Activated CD8-positive, alpha-beta T cell treated with anti-CD3 and anti-CD28 coated beads for 36 hours (primary cell): ENCODE measurements at places on chromosomes 13 and 19.
A peak's percentile ranks its signal among the peaks of the same experiment; 100 is the strongest.

DNA sequence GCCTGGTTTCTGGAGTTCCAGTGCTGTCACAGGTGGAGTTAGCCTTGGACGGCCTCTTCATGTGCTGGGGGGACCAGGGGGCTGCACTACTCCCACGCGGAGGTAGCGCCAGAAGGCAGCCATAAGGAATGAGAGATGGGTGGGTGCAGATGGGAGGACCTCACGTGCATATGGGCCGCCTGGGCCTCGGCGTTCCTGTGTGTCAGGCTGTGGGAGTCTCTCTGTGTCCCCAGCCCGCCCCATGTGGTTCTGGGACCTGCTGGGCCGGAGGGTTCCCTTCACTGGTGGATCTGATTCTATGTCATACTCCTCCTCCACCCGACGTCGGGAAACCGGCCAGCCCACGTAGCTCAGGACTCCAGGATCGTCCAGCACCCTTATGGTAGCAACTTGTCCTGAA is 149.0 kb upstream of the SOX1 start:
- no peak for DNase-seq

- no peak for DNase-seq
Observed at GRCh38 chr19:589693-590395, at the start of gene HCN2. TSS of gene HCN2 (plus strand) at chr19:589881. CDS start at chr19:589946, 65 bp downstream.

DNA sequence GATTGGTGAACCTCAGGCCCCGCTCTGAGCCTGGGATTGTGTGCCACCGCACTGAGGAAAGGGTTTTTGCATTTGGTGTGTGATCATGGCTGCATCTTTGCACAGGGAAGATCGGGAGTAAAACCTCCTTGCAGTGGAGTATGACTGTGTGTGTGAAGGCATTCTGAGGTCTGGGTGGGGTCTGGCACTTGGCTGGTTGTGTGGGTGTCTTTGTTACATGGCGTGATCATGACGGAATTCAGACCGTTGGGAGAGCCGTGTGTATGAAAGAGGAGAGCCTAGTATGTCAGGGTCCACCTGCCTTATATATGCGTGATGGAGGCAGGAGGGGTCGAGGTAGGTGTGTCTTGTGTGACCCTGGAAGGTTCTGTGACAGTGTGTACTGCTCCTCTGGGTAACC is 740 bp upstream of the BEST2 start:
- DNase-seq = no peak

DNA sequence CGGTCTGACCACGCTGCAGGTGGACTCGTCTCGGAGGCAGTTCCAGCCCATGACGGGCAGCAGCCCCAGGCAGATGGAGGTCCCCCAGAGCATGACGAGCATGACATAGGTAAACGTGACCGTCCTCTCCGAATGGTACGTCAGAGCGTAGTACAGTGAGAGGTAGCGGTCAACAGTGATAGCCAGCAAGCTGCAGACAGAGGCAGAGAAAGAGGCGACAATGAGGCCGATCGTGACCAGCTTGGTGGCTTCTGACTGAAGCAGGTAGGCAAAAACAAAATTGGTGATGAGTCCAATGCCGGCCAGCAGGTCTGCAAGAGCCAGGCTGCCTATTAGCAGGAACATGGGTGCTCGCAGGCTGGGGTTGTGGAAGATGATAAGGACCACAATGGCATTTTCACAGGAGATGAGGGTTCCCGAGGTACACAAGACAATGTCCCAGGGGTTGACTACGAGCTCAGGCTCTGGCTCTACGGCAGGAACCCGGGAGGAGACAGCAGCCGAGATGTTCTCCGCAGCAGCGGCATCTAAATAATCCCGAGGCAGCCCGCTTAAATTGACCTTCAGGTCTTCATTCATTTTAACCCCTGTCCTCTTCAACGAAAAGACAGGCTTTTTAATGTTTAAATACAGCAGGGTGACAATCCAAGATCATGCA is 1.2 kb downstream of the GPR12 start:
- no peak for DNase-seq

GRCh38 chr19:6712231-6712630 is 8.2 kb downstream of the C3 start:
- no peak for DNase-seq

DNA sequence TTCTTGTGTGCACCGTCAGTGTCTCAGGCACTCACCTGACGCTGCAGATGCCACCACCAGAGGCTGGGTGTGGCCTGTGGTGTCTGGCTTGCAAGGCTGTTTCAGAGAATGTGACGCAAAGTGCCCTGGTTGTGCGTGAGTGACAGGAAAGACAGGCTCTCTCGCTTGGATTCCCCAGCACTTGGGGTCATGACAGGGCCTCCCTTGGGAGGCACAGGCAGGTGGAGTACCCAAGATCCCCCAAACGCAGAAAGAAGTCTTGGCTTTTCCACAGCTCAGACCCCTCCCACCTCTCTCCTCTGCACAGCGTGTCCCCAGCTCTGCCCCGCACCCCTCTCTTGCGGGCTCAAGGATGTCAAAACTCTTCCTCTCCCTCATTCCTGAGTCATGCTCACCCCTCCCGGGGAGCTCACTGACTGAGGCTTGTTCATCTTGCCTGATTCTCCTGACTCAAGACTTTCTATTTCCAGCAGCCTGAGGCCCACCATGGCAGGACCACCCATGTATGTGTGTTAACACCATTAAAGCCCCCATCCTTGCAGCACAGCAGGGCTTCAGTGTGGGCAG is 21.0 kb downstream of the DHX34 start:
- no peak for DNase-seq

- peak; percentile 33 for DNase-seq
Observed at GRCh38 chr19:47005873-47006272, 13.8 kb upstream of the NPAS1 start.

- no peak for DNase-seq
Observed at GRCh38 chr13:43865892-43866291, 13.6 kb downstream of the CCDC122 start.
